CD8-positive, alpha-beta T cell (primary cell): ENCODE measurements at places on chromosomes 4 and X.
A peak's percentile ranks its signal among the peaks of the same experiment; 100 is the strongest.

DNA sequence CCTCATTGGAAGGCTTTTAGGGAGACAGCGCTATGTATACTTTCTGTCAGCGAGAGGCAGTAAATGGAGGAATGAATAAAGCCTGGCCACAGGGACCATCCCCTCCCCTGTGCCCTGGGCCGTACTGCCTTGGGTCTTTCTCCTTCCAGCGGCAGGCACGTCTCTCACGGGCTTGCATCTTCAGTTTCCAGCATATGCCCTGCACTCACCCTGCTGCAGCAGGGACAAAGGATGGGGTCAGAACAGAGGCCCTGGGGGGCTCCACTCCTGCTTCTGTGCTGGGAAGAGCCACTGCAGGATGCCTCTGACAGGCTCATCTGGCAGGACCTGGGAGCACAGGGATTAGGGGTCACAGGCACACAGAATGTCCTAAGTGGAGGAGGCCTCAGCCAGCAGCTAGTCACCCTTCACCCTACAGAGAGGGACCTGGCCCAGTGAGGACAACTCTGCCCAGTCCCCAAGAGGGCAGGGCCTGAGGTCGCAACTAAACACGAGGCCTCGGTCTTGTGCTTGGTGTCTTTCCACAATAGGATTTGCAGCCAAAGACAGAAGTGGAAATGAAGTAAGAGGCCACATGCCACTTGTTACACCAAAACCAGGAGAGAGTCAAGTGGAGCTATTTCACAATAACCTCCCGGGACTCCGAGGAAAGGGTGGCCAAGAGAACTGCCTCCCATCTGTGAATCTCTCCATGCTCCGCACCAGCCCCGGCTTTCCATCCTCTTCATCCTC is 150.8 kb downstream of the AFAP1 start:
- DNase-seq: no peak

GRCh38 chrX:55056820-55057674 is 17.8 kb upstream of the PAGE2B start:
- peak; percentile 31 for DNase-seq

- peak; percentile 30 for DNase-seq
Observed at GRCh38 chrX:101550362-101550750, at the start of gene ARMCX1. Gene ARMCX1, plus strand, starts transcription at chrX:101550547. Its CDS starts 2,384 bp downstream, at chrX:101552931.

- no peak for DNase-seq
Observed at GRCh38 chr4:169658975-169659715, 38.8 kb downstream of the CLCN3 start.

- DNase-seq: no peak
Observed at GRCh38 chr4:119823891-119824290, 195.3 kb upstream of the PDE5A start.

DNA sequence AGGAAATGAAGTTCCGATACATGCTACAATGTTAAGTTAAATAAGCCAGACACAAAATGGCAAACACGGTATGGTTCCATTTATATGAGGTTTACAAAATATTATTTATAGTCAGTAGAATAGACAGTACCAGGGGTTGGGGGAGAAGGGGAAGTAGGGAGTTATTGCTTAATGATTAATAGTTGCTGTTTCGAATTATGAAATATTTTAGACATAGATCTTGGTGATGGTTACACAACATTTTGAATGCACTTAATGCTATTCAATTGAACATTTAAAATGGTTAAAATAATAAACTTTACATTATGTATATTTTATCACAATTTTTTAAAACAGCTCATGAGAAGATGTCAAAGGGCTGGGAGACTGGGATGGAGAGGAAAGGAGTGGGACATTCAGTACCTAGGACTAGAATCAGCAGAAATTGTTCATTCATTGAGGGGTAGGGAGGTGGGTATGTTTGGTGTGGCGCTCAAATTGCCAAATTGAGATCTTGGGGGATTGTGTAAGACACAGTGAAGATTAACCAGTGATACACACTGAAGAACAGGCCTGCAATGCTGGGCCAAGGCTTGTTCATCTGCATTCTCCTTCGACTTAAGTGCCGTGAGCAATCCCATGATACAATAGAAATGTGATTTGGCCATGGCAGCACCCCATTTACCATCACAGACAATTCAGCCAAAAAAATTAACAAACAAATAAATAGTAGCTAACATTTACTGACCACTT is 165.6 kb upstream of the GALNT7 start:
- DNase-seq: no peak

DNA sequence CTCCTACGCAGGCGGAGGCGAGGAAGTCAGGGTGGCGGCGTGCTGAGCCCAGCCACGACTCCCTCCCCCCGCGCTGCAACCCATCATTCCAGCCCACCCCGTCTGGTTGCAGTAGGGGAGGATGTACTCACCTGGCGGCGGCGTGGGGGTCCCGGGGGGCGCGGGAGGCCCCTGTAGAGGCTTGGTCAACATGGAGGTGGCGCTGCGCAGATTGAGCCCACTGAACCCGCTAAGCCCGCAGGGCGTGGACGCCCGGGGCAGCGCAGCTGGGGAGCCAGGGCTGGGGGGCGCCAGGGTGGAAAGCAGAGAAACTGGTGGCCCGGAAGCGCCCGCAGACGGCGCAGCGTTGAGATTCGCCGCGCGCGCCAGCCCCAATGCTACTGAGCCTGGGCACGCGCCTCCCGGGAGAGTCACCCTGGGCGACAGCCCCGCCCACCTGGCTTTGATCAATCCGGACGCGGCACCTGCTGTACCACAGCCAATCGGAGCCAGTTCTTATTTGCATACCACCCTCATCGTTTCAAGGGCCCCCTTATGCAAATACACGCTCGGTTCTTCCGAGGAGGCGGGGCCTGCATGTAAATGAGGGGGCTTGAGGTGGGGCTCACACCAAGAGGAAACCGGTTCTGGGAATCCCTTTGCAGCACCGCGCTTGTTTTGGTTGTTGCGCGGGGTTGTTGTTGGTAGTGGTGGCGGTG is at the start of gene PIM2:
Gene PIM2 (minus strand): TSS at position 382 of the 698 bp plus-strand sequence. CDS start 190 bp downstream, at position 192.
- DNase-seq: peak; percentile 97

- no peak for DNase-seq
Observed at GRCh38 chr4:120052856-120053255, 13.8 kb downstream of the MAD2L1 start.

DNA sequence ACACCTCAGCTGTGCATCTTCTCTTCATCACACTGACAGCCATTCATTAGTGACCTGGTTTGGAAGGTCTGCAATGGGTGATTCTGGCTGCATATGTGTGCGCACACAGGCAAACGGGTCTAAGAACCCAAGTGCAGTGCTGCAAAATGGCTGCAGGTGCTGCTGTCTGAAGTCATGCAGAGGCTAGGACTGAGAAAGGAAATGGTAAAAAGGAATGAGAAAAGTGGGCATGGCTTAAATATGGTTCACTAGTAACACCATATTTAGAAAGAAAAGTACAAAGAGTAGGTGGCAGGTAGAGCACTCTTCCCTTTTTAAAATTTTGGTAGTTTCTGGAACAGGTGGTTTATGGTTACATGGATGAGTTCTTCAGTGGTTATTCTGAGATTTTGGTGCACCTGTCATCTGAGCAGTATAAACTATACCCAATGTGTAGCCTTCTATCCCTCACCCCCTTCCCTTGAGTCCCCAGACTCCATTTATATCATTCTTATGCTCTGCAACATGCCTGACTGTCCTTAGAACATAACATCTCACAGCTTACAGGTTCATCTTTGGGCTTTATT is 78.4 kb downstream of the CCNG2 start:
- DNase-seq: no peak

- no peak for DNase-seq
Observed at GRCh38 chr4:48896845-48897244, 9.7 kb downstream of the OCIAD2 start.

- no peak for DNase-seq
Observed at GRCh38 chr4:65597697-65598096, 72.6 kb downstream of the EPHA5 start.

GRCh38 chrX:106912864-106913263 is 7.3 kb upstream of the CLDN2 start:
- DNase-seq: no peak

DNA sequence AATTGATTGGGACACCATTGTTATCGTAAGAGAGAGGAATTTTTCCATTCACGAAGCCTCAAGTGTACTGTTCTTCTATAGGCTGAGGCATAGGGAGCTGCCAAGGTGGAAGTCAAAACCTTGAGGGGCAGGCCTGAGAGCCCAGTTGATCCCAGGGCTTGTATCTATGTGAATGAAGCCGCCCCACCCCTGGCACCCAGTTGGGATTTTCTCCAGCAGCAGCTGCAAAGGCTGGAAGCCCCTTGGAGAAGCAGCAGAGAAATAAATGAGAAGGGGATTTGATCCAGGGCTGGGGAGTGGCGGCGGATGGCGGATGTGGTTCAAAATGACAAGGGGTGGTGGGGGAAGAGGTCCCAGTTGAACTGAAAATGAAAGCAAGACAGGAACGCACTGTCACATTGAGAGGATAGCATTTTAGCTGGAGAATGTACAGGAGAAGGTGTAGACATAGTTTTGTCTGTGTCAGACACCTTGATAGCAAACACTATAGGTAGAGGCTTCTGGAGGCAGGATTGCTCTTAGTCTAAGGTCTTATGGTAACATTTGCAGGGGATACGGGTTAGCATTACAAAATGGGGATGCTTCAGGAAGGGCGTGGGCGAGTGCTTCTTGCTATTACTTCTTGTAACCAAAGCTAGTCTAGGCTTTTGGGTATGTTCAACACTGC is 32.6 kb downstream of the DOCK11 start:
- DNase-seq: peak; percentile 82

GRCh38 chr4:34309383-34309906 is 1934.9 kb downstream of the ARAP2 start:
- DNase-seq: no peak

DNA sequence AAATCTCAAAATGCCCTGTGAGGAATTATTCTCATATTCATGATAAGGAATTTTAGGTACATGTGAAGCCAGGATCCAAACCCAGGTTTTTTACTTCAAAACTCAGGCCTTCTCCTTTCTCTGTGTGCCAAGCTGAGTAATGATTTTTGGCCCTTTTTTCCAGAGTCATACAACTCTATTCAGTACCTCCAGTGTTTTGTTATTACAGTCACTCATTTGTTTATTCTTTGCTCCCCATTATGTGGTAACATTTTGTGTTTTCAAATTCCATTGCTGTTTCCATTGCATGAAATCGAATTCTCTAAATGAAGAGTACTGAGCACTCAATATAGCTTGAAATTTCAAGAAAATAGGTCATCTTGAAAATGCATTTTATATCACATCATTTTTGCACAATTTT is 315.4 kb downstream of the NR3C2 start:
- DNase-seq: no peak

GRCh38 chr4:55118397-55118796 is 7.0 kb downstream of the KDR start:
- DNase-seq: no peak

- DNase-seq: no peak
Observed at GRCh38 chr4:56859841-56860240, 38.3 kb upstream of the SPINK2 start.

GRCh38 chr4:85067342-85067741 is 100.9 kb upstream of the WDFY3 start:
- DNase-seq: no peak

DNA sequence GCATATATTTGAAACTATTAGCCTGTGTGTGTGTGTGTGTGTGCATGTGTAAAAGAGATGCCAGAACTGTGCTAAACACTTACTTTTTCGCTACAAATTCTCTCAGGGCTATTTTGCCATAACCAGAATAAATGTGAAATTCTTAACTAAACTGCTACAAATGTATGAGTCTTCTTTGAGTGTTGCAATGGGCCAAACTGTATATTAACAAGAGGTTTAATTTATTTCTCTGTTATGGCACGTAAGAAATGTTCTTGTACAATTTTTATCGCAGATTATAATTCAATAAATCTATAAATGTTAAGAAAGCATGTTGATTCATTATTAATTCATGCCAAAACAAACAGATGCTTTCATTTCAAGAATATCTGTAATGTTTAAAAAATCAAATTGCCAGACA is 454.5 kb upstream of the PCDH7 start:
- no peak for DNase-seq

GRCh38 chrX:2708021-2708420 is 16.9 kb downstream of the CD99 start:
- no peak for DNase-seq

- no peak for DNase-seq
Observed at GRCh38 chrX:6382284-6382683, 152.6 kb downstream of the VCX3A start.

DNA sequence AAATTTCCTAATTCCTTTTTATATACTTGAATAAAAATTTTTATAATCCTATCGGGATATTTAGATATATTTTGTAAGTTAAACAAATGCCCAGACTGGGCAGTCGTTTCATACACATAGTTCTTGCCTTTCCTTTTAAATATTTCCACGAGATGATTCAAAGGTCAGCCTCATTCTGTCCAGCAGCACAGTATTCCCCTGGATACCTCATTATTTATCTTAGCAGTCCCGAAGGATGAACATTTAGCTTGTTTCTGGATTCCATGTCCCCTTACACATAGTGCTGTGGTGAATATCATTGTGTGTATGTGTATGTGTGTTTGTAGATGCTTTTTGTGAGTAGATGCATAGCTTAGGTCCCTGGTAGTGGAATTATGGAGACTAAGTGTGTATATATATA is 38.3 kb downstream of the RAPGEF2 start:
- DNase-seq: no peak

- no peak for DNase-seq
Observed at GRCh38 chrX:45540181-45540580, 339.5 kb upstream of the DIPK2B start.

DNA sequence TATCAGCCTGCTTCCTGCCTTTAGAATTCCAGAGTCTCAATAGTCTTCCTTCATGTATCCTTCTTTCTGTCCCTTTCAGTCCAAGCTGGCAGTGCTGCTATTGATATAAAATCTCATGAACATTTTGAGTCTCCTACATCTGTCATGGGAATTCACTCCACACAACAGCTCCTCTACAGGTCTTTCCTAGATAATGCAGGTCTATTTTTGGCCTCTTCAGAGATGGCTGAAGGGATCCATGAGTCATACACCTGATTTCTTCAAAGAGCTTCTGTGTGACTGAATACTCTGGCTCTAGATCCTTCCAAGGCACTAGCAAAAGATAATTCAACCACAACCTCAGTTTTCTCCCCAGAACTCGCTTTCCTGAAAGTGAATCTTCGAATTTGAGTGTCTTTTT is 115.4 kb downstream of the STPG2 start:
- no peak for DNase-seq

GRCh38 chr4:55343887-55344286 is 2.2 kb upstream of the SRD5A3 start:
- DNase-seq: no peak
